ENCODE measurements at places on chromosomes 2 and 18.
A peak's percentile ranks its signal among the peaks of the same experiment; 100 is the strongest.

- DNase-seq = no peak
Observed at GRCh38 chr2:74233648-74234047, 35.2 kb downstream of the MTHFD2 start.

- no peak for DNase-seq
Observed at GRCh38 chr2:66095820-66096345, 339.0 kb upstream of the MEIS1 start.

DNA sequence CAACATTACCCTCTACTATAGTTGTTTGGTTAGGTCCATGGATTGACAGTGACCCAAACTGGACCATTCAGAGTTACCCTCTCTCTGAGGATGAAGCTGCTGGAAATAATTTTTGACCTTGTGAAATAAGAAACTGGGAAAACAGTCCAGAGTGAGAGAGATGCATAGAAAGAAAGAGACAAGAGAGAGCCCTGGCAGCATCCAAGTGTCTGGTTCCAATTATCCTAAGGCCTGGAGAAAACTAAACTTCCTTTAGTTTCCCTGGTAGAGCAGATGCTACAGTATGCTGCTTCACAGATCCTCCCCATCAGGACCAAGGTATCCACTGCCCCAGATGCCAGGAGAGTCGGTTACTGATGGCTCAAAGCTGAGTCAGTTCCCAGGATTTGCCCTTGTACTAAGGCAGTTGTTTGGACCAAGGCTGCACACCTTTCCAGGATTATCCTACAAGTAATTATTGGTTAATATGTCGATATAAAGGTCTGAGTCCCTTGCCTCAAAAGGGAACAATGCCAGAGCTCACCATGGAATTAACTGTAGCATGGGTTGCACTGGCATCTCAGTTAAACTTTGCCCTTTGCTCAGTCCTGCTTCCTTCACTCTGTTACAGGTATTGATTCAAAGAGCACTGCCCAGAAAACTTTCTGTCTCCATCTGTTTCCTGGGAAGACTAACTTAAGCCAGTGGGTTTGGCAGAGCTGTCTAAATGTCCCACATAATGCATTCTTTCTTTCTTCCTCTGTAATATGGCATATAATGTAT, 14.6 kb upstream of the CHN1 start:
- no peak for DNase-seq

DNA sequence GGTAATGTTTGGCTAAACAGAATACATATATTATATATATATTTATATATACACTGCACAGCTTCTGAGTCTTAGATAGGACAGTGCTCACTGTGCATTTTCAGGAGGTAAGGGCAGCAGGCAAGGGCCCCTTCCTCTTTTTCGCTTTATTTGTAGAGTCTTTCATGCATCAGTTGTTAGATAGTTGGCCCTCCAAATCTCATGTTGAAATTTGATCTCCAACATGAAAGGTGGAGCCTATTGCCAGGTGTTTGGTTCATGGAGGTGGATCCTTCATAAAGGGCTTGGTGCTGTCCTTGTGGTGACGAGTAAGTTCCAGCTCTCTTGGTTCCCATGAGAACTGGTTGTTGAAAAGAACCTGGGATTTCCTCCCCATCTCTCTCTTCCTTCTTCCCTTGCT, 48.1 kb downstream of the TSN start:
- DNase-seq = no peak

DNA sequence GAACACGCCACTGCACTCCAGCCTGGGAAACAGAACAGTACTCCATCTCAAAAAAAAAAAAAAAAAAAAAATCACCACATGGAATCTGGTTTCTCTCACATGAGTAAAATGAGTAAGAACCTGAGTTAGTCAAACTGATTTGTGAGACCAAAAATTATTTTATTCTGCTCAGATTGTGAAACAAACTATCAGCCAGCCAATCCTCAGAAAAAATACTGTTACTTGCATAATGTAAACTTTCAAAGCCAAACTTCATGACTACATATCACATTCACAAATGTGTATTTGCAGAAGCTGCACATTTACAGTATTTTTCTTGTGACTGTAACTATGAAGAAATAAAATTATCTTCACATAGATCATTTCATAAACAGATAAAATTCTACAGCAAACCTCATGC, 23.2 kb downstream of the SUMO1 start:
- DNase-seq = no peak

DNA sequence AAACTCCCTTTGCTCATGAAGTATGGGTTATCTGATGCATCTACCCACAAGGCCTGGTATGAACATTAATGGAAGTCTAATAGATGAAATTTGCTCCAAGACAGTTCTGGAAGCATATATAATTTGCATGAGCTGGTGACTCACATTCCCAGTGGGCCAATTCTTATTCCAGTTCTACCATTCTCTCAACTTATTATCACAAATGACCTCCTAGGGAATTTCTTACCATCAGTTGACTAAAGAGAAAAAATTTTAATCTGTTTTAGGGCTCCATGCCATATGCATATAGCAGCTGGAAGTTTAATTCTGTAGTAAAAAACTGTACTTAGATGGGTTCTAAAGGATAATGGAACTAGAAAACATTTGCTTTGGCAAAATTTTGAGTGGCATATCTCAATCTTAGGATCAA, 165.2 kb upstream of the COL3A1 start:
- DNase-seq = no peak

DNA sequence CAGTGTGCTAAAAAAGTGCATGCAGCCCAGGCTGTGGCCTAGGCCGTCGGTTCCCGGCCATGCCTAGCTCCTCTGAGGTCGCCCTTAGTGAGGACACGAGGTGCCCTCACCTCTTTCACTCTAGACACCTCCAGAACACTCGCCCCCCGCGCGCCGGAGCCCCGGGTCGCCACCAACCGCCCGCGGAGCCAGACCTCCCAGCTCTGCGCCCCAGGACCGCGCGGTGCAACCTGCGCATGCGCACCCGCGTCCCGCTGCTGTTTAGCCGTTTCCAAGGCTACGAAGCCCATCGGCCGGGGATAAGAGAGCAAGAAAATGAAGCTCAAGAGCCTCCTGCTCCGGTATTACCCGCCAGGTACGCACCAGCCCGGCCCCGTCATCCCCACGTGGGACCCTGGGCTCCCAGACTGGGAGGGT, at the start of gene DAW1:
Gene DAW1 (plus strand): TSS at position 257 of the 417 bp plus-strand sequence. CDS start 59 bp downstream, at position 316.
- peak; percentile 21 for DNase-seq

DNA sequence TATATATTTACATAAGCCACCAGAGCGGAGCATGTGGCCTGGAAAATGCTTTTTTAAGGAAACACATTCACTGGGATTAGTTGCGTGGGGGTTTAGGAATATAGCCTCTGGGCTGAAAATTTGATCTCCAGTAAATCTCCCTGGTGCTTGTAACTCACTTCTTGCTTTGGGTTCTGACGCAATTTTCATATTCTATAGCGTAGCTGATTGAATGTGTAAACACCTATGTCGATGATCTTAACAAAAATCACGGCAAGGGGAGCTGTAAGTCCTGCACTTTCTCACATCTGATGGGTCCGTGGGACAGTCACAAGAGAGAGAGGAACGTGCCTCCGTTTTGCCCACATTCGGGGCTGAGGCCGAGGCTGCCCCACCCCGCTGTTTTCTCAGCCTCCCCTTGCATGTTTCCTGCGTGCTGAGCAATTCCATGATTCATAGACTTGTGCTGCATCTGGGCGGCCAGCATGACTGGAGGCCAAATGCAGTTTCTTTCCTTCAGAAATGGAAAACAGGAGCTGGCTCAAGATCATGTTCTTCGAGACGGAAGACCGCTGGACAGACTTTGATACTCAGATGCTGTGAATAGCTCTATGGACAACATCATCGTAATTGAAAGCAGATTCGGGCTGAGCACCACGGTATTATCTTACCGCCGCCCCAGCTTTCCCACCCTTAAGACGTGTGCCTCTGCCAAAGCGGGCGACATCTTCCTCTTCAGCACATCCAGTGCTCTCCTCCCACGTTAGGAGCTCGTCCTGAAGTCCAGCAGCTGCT, 109.2 kb downstream of the TMEM18 start:
- DNase-seq = no peak

- DNase-seq = no peak
Observed at GRCh38 chr2:158994920-158995676, 26.7 kb downstream of the TANC1 start.

- no peak for DNase-seq
Observed at GRCh38 chr2:138779406-138779780, 797 bp downstream of the NXPH2 start.

- no peak for DNase-seq
Observed at GRCh38 chr18:10856132-10856531, 293.2 kb downstream of the PIEZO2 start.
